Epithelial cell of proximal tubule (primary cell): ENCODE measurements at places on chromosomes 5 and 9. TPM values are rescaled to one million over a fixed set of nuclear protein-coding genes. Genes with fewer than 3 reads are reported as not detected.

Gene MEIKIN
- not detected in 2 replicates for total RNA-seq

Gene TARS1
- total RNA-seq, result 182 and 266 TPM in 2 replicates

Gene COL23A1
- not detected in 2 replicates for total RNA-seq

Gene PKD2L2
- total RNA-seq, result not detected in 2 replicates

Gene PAM
- 94.5 and 200 TPM in 2 replicates for total RNA-seq

Gene PTGR1
- total RNA-seq, result 82.3 and 124 TPM in 2 replicates

Gene DELE1
- total RNA-seq, result 36.6 and 50.6 TPM in 2 replicates

Gene NHP2
- total RNA-seq, result 392 and 572 TPM in 2 replicates

Gene GGTA1
- total RNA-seq, result 0.14 TPM in 1 of 2 replicates, not detected in the other

Gene CCIN
- total RNA-seq, result 0.06 TPM in 1 of 2 replicates, not detected in the other

Gene MSX2
- 1.1 and 3.7 TPM in 2 replicates for total RNA-seq

Gene PCDHGC5
- 0.06 TPM in 1 of 2 replicates, not detected in the other for total RNA-seq

Gene BRINP1
- 1.4 and 2.5 TPM in 2 replicates for total RNA-seq

Gene SNCAIP
- total RNA-seq, result 1.1 and 1.8 TPM in 2 replicates

Gene WDR31
- 0.14 and 0.35 TPM in 2 replicates for total RNA-seq

Gene DAB2IP
- 11.6 and 23.8 TPM in 2 replicates for total RNA-seq

Gene MYOZ3
- 2.2 and 3.6 TPM in 2 replicates for total RNA-seq

Gene CYLC2
- total RNA-seq, result not detected in 2 replicates

Gene STRBP
- 18.2 and 22.1 TPM in 2 replicates for total RNA-seq

Gene RNF208
- total RNA-seq, result 0.22 and 1.5 TPM in 2 replicates

Gene ACOT12
- not detected in 2 replicates for total RNA-seq

Gene OBP2B
- total RNA-seq, result not detected in 2 replicates

Gene ITGA1
- 2.2 and 3.2 TPM in 2 replicates for total RNA-seq

Gene KCNN2
- total RNA-seq, result 0.22 TPM in 1 of 2 replicates, not detected in the other

Gene SV2C
- not detected in 2 replicates for total RNA-seq

Gene HK3
- 0.43 TPM in 1 of 2 replicates, not detected in the other for total RNA-seq
